ENCODE measurements at places on chromosomes 3 and 15.

DNA sequence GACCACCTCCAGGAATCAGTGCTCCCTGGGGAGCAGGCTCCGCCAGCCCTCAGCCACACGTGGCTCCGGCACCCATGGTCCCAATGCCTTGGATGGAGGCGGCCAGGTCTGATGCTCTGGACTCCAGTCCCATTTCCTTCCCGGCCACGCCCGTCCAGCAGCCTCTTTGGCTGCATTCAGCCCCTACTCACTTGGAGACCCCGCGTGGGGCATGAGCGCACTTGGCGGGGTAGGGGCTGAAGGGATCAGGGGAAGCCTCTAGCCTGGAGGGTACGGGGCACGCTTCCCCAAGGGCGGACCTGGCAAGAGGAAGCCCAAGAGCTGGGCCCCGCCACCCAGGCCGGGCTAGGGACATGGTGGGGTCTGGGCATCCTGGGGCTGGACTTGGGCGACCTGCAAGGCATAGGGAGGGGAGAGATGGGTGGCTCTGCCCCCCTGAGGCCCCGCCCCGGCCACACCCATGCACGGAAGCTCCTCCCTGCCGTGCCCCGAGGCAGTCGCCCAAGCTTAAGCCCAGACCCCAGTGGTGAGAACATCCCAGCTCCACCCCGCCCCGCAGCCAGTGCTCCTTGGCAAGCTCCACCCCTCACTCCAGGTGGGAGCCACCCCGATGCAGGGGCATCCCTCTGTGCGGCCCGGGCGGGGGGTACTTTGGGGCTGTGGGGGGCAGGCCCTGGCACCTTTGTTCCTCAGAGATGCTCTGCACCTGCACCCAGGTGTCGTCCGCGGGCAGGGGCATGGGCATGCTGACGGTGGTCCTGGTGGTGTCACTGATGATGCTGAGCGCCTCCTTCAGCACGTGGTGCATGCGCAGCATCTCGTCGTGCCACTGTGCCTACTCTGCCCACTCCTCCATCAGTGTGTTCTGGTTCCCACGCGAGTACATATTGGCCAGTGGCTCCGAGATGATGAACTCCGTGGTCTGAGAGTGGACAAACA is 163.5 kb downstream of the GOLGA6L4 start:
- DNase-seq, result no peak

- DNase-seq, result no peak
Measured at GRCh38 chr3:111910806-111911205, 51.7 kb downstream of the PHLDB2 start.

GRCh38 chr15:66008940-66009562 is 139.8 kb downstream of the RAB11A start:
- no peak for DNase-seq

DNA sequence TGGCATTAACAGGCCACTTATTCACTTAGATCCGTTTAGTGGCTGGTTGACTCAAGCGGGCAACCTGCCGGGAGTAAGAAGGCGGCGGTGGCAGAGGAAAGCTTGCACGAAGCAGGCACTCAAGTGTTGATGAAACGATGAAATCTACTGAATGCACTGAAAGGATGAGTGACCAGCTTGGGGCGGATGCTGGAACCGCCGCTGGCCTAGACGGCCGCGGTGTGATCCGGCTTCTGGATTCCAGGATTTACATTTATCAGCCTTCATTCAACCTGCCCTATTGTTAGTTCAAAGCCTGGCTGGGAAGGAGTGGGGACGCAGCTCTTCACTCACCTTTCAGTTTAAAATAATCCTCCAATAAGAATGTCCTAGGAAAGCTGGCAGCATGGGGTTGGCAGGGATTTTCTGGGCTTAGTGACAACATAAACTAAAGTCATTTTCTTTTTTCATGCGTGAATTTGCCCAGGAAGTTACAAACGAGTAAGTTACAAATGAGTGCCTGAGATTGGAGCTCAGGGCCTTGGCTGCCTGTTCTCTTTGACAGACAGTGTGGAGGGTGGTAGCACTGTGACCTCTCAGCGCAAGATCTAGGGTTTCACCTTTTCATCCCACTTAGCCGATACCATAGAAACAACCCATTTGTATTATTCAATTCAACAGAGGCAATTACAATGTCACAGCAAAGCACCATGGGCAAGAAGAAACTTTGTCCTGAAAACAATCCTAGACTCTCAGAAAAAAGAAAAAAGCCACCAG is 1.1 kb upstream of the PLCH1 start:
- no peak for DNase-seq

- no peak for DNase-seq
Measured at GRCh38 chr3:160860346-160860745, 104.3 kb downstream of the PPM1L start.

DNA sequence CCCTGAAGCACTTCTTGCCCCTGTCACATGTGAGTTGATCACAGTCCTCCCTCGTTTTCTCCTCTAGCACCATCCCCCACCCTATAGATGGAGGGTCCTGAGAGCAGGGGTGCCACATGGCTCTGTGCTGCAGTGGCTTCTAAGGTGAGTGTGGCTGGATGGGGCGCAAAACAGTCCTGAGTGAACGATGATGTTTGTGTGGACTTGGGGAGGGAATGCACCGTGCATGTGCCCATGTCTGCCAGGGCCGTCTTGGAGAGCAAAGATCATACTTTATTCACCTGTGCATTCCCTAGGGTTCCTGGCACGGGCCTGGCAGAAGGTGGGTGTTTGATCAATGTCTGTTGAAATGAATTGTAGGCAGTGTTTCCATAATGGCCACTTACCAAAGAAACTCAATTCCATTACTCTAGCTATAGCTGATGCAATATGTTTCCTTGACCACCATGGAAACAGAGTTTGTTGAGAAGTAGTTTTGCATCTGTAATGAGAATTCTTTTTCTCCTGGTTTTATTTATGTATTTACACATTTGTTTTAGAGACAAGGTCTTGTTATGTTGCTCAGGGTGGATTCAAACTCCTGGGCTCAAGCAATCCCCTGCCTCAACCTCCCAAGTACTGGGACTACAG is 58.0 kb downstream of the ABTB1 start:
- DNase-seq, result no peak

DNA sequence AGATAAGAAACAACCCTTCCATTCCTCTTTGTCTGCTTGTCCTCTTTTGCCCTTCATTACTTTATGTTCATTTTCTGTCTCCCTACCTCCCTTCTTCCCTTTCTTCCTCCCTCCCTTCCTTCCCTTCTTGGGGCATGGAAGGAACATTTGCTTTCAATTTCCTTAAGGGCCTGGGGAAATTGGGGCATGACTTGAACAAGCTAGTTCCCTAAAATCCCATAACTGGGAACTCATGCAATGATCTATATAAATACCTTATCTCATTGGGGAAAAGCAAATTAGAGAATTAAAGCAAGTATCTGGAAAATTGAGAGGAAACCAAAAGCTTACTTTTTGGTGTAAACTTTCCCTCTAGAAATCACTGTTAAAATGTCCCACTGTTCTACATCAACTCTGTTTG is 35.7 kb downstream of the BOC start:
- DNase-seq, result no peak

DNA sequence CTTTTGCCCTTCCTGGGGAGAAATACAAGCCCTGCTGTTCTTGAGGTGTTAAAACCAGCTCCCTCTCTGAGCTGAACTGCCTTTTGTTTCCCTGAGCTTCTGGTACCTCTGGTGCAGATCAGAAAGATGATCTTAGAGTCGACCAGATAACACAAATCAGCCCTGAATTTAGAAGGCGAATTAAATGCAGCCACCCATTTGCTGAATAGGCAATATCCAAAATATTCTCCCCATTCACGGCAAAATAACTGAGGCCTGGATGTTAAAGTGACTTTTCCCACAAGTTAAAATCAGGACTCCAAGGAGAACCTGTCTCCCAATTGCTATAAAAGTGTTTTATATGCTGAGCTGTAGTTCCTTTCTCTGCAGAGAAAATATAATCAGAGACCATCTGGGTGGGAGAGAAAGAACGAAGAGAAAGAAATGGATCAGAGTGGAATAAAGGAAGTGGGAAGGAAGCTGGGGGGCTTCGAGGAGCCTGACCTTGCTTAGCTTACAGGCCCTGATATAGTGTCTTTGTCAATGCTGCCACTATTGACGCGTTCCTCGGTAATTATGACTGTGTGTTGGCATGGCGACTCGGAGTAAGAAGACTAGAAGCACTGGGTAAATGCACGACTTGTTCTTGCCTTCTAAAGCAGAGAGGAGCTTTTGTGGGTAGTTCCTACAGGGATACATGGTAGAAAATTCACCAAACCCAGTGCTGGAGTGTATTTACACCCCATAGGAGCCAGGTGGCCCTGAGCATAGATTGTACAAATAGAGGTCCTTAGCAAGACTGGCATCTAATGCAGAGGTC is 47.5 kb upstream of the POLG start:
- DNase-seq, result no peak

DNA sequence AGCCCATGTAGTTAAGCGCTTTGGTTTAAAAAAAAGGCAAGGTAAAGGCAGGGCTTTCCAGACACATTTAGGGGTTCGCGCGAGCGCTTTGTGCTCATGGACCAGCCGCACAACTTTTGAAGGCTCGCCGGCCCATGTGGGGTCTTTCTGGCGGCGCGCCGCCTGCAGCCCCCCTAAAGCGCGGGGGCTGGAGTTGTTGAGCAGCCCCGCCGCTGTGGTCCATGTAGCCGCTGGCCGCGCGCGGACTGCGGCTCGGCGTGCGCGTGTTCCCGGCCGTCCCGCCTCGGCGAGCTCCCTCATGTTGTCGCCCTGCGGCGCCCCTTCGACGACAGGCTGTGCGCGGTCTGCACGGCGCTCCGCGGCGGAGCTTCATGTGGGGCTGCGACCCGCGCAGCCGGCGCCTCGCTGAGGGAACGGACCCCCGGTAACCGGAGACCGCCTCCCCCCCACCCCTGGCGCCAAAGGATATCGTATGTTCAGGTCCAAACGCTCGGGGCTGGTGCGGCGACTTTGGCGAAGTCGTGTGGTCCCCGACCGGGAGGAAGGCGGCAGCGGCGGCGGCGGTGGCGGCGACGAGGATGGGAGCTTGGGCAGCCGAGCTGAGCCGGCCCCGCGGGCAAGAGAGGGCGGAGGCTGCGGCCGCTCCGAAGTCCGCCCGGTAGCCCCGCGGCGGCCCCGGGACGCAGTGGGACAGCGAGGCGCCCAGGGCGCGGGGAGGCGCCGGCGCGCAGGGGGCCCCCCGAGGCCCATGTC is 927 bp downstream of the SMAD6 start:
- no peak for DNase-seq

DNA sequence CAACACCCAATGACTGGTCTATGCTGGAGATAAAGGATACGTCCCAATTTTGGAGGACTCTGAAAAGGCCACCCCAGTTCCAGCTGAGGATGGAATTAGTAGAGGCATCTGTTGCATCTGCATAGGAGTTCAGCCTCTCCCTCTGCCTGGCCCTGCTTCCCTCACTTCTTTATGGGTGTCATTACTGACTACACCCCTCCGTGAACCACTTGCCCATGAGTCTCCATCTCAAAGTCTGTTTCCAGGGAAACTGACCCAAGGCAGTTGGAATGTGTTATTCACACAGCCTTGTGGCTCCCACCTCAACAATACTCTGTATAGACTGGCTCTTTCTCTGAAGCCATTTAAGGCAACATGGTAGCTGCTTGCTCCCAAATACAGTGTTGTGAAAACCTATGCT is 21.4 kb upstream of the PCOLCE2 start:
- DNase-seq, result no peak

GRCh38 chr3:149605902-149606301 is 51.9 kb downstream of the WWTR1 start:
- no peak for DNase-seq

- DNase-seq, result no peak
Measured at GRCh38 chr3:122021811-122022401, at the start of gene ILDR1. Gene ILDR1 (minus strand): TSS chr3:122022247. CDS start chr3:122022077, 170 bp downstream.

GRCh38 chr15:65343374-65343981 is 34.3 kb downstream of the IGDCC3 start:
- DNase-seq, result no peak

DNA sequence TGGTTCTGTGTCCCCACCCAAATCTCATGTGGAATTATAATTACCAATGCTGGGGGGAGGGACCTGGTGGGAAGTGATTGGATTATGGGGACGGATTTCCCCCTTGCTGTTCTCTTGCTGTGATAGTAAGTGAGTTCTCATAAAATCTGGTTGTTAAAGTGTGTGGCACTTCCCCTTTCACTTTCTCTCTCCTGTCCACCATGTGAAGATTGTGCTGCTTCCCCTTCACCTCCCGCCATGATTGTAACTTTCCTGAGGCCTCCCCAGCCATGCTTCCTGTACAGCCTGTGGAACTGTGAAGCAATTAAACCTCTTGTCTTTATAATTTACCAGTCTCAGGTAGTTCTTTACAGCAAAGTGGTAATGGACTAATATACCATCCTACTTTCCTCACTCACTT is 289.6 kb downstream of the EFHB start:
- no peak for DNase-seq

DNA sequence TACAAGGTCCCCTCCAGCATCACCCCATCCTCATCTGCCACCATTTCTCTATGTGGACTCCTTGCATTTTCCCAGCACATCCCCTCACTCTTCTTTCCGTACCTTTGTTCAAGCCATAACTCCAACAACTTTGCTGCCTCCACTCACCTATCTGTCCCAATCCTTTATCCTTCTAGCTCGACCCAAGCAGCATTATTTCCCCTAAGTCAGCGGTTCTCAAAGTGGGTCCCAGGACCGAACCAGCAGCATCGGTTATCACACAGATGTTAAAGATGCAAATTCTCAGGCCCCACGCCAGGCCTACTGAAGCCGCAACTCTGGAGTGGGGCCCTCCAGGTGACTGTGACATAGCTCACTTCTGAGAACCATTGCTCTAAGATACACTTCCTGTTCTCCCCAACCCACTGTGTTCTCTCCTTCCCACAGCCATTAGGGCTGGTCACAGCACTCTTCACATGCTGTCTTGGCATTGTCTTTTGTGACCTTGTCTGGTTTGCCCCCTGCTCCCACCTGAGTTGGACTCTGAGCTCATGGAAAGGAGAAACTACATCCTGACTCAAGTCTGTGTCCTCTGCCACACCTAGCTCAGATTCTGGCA is 56.2 kb downstream of the AAGAB start:
- DNase-seq, result no peak

- DNase-seq, result no peak
Measured at GRCh38 chr3:69005071-69005790, 8.3 kb downstream of the EOGT start.

DNA sequence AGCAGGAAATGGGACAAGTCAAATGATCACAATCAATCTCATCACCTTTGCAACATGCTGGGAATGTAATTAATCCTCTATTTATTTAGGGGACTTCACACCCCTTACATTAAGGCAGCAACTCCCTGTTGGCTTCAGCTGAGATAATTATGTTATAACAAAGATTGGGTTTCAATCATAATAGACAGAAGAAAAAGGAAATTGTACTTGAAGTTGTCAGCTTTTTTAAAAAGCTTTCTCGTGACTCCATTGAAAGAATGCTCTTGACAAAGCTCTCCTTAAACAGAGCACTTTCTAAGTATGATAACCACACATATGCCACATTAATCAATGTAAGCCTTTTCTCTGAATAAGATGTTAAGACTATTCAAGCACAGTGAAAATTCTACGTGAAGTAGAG is 65.7 kb downstream of the SHQ1 start:
- no peak for DNase-seq

GRCh38 chr3:61297821-61298220 is 46.6 kb upstream of the FHIT start:
- no peak for DNase-seq
